ENCODE measurements at places on chromosomes 7 and 10.

GRCh38 chr10:10794046-10794445 is 223.6 kb upstream of the CELF2 start:
- DNase-seq, result no peak

DNA sequence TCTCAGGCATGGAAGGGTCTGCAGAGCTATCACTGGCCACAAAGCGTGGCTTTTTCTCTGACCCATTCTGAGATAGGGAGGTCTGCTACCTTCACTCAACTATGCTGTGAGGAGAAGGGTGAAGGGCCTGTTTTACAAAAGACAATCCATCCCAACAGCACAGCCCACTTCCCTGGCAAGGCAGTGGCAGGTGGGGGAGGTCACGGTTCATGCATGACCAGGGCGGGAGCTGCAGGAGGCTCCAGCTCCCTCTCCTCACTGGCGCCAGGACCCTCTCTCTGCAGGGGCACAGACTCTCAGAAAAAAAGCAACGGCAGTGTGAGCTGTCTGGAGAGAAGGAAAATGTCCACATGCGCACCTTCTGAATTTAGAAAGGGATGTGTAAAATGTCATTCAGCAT is 28.5 kb downstream of the GRB10 start:
- DNase-seq, result no peak

DNA sequence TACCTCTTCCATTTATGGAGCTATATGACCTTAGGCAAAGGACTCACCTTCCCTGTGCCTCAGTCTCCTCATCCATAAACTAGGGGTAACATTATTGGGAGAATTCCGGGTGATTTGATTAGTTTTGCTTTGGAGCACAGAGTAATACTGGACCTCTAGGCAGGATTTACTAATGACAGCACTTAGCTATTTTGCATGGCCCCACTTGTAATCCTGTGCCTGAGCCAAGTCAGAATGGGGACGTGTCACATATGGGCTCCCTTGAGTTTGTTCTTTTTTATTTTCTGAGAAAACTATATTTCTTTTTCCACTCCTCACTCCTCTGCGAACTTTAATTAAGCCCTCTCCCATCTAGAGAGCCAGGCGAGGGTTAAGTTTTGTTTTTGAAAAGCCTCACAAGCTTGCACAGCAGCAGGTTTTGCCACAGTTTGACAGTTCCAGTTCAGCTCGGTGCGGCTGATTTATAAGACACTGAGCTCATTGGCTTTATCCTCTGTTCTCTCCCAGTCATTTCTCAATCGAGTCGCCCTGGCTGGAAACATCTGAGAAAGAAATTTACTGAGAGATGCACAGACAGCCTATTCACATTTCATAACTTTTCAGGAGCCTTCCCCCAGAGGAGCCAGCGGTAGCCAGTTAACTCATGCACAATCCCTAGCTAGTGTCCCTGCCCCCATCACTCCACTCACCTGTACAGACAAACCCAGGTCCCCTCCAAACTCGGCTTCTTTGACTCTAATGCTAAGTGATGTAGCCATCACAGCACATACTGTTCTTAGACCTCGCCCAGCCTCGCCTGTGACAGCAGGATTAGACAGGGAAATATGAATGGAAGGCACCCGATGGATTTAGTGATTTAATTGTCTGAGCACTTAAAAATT is 441.9 kb upstream of the NPVF start:
- DNase-seq, result no peak

DNA sequence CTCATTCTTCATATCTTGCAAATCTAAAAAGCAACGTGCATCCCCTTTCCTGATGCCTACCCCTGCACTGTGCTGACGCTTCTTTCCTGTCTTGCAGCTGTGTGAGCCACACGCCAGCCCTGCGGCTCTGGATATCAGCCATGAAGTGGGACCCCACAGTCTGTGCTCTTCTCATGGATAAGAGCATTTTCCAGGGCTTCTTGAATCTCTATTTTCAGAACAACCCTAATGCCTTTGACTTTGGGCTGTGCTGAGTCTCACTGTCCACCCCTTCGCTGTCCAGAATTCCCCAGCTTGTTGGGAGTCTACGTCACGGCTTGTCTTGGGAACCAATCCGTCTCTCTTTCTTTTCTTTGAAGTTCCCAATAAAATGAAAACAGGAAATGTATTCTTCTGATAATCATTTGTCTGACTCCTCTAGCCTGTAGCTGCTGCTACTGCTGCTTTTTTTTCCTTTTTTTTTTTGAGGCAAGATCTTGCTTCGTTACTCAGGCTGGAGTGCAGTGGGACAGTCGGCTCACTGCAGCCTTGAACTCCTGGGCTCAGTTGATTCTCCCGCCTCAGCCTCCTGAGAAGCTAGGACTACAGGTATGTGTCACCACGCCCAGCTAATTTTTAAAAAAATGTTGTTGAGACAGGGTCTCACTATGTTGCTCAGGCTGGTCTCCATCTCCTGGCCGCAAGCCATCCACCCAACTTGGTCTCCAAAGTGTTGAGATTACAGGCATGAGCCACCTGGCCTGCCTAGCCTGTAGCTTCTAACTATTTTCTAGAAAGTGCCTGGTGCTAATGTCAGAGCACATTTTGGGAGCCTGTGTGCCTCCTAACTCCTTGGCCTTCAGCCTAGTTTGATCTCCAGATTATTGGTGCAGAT is 30.3 kb downstream of the GSTO2 start:
- DNase-seq, result no peak

- no peak for DNase-seq
Measured at GRCh38 chr10:36489611-36490228, 635.7 kb upstream of the ANKRD30A start.

DNA sequence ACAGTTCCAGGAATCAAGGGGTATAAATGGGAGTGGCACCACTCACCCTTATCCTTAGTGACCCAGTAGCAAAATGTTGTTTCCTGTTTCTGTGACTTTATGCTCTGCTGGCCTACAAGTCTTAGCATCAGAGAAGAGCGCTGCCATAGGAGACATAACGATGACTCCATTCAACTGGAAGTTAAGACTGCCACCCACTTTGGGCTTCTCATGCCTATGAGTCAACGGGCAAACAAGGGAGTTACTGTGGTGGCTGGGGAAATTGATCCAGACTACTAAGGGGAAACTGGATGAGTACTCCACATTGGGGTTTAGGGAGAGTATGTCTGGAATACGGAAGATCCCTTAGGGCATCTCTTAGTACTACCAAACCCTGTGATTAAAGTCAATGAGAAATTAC is 40.6 kb upstream of the PIK3CG start:
- no peak for DNase-seq

GRCh38 chr7:3196629-3197400 is 104.2 kb upstream of the SDK1 start:
- no peak for DNase-seq
